ENCODE measurements at places on chromosomes 12 and 14.

- no peak for DNase-seq
Measured at GRCh38 chr14:31207287-31207754, 272 bp downstream of the HECTD1 start.

DNA sequence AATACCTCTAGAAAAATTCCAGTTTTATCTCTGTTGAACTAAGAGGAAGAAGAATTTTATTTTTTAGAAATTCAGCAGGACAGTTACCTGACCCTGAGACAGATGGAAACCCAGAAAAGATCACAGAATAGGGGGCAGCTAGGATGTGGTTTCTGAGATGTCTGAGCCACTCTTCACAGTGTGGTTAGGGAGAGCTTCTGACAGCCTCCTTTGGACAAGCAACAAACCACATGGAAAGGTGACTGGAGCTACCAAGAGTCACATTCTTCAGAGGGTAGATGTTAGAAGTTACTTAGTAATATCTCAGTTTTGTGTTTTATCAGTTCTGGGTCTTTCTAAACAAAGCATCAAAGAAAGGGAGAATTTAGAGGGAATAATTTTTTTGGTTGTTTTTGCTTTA is 117.3 kb upstream of the NAP1L1 start:
- peak; percentile 25 for DNase-seq

GRCh38 chr12:60278209-60278608 is 682.4 kb downstream of the SLC16A7 start:
- no peak for DNase-seq

DNA sequence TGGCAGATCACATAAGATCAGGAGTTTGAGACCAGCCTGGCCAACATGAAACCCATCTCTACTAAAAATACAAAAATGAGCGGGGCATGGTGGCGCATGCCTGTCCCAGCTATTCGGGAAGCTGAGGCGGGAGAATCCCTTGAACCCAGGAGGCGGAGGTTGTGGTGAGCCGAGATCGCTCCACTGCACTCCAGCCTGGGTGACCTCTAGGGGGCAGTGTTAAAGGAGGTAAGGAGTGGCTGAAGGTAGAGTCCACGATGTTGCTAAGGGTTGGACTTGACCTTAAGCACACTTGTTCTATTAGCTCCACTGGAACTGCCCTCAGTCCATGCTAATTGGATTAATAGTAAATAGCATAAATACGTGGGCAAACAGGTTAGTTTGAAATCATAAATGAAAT is 62.4 kb upstream of the PSMC1 start:
- peak; percentile 11 for DNase-seq

DNA sequence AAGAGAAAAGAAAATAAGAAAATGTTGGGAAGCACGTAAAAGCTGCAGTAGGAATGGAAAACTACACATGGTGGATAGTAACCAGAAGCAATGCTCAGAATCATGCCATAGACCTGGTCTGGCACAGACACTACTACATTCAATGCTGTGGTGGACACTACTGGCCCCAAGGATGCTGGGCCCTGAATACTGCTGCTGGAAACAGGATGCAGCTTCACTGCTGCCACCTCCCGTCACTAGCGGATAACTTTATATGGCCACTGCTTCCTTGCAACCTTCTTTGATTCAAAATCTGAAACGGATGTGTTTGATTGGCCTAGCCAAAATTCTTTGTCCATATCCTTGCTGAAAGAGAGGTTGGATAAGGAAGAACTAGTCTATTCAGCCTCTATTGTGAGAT is 30.7 kb downstream of the ADCY6 start:
- DNase-seq: no peak

DNA sequence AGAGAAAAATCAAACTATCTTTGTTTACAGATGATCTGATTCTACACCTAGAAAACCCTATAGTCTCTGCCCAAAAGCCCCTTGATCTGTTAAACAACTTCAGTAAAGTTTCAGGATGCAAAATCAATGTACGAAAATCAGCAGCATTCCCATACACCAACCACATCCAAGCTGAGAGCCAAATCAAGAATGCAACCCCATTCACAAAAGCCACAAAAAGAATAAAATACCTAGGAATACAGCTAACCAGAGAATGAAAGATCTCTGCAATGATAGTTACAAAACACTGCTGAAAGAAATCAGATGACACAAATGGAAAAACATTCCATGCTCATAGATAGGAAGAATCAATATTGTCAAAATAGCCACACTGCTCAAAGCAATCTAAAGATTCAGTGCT is 265.7 kb downstream of the AEBP2 start:
- DNase-seq: no peak

GRCh38 chr12:93322784-93323183 is 54.9 kb upstream of the NUDT4 start:
- DNase-seq: no peak

DNA sequence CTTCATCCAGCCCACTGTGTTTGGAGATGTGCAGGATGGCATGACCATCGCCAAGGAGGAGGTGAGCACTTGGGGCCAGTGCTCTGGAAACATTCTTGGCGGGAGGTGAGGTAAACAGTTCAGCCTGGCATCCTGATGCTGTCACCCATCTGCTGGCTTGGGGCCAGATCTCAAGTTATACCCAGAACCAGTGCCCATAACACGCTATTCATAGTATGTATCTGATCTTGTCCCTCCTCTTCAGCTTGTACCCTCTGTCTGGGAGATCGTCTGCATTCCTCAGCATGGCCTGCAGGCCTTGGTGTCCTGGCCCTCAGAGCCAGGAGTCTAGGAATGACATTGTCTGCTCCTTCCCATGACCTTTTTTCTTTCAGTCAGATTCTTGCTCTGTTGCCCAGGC is 31.4 kb downstream of the ALDH2 start:
- DNase-seq: no peak

- no peak for DNase-seq
Measured at GRCh38 chr12:39476894-39477293, 34.0 kb upstream of the KIF21A start.

GRCh38 chr12:10615532-10615931 is 2.1 kb upstream of the MAGOHB start:
- DNase-seq: no peak

- peak; percentile 62 for DNase-seq
Measured at GRCh38 chr12:753611-754472, 1.5 kb downstream of the WNK1 start.

DNA sequence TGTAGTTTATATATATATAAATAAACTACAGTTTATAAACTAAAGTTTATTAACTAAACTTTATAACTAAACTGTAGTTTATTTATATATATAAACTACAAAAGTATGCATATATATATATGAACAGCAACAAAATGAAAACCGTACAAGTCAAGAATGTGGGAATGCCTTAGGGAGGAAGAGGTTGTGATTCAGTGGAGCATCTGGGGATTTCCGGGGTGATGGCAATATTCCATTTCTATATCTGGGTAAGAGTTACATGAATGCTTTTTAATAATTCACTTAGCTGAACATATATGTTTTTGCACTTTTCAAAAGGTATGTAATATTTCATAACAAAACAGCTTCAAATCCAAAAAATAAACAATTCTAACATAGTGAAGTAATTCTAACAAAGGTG is 30.1 kb upstream of the CAND1 start:
- no peak for DNase-seq

- DNase-seq: no peak
Measured at GRCh38 chr12:72380441-72380840, 108.3 kb downstream of the TRHDE start.

DNA sequence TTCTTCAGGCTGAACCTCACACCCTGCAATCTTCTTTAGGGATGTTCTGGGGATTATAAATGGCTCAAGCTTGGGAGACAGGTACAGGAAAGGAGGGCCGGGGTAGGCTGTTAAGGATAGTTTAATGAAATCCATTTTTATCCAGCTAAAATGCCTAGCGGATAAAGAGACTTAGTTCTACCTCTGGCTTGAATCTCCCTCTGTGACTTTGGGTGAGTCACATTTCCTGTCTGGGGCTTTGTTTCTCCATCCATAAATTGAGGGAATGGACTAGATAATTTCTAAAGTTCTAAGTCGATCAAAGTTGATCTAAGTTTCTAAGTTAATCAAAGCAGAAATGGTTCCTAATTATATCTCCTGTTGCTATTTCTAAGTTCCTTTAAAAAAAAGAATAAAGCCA is 319.6 kb upstream of the E2F7 start:
- no peak for DNase-seq

GRCh38 chr14:23217032-23218020 is 20.4 kb upstream of the RNF212B start:
- DNase-seq: no peak

DNA sequence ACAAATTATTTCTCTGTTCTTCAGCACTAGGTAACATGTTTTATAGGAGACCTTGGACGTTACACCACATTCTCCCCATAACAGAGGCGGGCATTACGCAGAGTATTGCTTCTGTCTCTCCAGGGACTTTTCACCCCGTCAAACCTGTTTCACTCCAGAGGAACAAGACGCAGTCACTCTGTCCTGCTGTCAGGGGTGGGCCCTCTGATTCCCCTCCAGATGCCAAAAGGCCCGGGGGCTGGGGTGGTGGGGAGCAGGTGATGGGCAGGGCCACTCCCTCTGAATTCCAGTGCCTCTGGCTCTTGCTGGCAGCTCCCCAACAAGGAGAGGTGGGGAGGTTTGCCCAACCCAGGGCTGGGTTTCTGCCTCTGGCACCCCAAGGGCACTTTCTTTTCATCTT is 71.9 kb downstream of the NTF3 start:
- no peak for DNase-seq

DNA sequence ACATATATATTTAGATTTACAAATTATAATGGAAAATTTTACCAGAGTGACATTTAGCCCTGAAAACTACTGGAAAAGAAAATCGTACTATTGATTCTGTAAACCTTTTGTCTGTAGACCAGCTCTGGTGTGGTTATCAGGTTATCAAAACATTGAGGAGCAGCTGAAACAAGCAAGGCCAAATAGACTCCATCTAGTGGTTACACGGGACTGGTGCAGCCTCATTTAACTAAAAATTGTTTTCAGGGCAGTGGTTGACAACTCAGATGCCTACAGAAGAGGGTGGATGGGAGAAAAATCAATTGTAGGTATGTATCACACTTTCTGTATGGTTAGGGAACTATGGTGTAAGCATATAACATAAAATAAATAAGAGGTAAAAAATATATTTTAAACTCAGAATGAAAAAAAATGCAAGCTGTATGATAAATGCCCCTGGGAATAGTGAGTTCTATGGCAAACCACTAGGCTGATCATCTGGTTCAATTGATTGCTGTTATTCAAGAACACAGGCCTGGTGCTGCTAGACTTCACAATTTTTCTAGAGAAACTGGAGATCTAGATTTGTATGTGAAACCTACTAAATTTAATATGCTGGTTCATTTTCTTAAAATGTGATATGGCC is 51.2 kb downstream of the ACSS3 start:
- DNase-seq: peak; percentile 49

- no peak for DNase-seq
Measured at GRCh38 chr14:99807413-99808153, 14.4 kb downstream of the EML1 start.

- DNase-seq: peak; percentile 70
Measured at GRCh38 chr12:7113389-7113871, 4.4 kb upstream of the C1RL start.

- DNase-seq: no peak
Measured at GRCh38 chr14:104217486-104218360, 79.3 kb downstream of the KIF26A start.

GRCh38 chr14:80768646-80769045 is 172.9 kb downstream of the CEP128 start:
- DNase-seq: no peak

GRCh38 chr12:129075460-129076208 is 222.4 kb downstream of the GLT1D1 start:
- no peak for DNase-seq

DNA sequence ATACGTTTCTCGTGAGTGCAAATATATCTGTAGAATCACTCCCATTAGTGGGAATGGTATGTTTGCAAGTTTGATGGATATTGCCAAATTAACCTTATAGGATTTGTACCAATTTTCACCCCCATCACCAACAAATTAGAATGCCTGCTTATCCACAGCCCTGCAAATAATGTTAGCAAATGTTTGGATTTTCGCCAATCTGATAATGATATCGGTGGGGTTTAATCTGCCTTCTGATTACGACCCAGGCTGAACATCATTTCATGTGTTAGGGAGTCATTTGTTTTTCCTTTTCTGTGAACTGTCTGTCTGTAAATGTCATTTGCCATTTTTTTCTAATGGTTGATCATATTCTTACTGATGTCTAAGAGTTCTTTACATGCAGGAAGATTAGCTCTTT is 4.1 kb upstream of the DAZAP2 start:
- DNase-seq: no peak

DNA sequence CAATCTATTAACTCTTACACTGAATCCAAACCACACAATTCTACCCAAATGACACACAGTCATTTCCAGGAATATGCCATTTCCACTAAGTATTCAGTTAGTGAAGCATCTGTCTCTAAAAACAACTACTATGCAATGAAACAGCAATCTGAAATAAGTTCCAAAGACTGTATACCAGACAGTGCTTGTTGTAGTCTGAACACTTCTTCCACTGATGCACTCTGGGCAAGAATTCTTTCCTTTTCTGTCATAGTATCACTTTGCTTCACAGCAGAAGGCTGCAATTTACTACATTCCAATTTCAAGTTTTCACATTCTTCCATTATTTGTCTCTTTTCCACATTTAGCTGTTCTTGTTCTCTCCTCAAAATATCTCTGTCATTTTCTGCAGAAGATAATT is 25.8 kb downstream of the TRIP11 start:
- DNase-seq: no peak

DNA sequence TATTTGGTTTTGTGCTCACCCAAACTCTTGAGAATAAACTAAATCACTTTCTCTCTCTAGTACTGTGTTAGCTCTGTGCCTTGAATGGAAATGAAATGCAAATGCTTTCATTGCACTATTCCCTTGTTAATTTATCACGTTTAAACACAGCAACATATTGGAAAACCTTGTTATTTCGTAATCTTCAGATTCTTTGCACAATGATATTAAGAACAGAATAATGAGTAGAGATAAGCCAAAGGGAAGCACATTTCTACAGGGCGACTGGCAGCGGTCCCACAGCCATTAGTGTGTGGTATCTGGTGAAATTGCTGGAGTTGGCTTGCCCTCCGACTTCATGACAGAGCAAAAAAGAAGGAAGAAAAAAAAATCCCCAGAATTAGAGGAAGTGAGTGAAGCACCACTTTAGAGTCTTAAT is 166.1 kb upstream of the E2F7 start:
- DNase-seq: peak; percentile 71

DNA sequence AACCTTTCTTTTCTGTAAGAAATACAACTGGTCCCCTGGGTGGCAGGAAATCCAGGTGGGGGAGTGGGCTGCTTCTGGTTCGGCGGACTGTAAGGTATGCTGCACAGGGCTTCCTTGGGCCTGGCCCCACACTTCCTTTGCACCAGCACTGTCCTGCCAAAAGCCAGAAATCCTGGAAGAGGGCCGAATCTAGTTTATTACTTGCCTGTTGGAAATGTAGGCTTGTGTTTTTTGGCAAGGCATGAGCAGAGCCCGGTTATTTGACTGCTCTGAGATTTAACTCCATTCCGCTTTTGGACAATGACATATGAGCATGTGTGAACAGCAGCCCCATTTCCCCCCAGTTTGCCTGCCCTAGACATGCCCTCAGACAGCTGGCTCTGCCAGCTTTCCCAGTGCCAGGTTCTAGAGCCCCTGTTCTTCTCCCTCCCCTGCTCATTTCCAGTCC is 86.6 kb downstream of the BORCS5 start:
- DNase-seq: no peak
